ENCODE measurements at places on chromosomes 1 and 21.

DNA sequence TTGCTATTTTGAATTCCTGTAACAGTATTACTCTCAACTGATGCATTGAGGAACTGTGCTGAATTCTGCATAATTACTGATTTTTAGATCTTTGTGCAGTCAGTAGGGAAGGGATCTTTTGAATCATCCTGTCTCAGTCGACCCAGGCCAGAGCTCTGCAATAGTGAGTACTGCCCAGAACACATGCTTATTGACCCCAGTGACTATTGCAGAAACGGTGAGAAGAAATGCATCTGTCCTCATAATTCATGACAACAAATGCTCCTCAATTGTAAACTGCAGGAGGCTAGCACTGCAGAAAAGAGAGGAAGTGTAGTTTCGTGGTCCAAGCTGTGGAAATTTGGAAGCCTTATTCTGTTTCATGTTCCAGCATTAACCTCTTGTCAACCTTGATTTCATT lies 19.6 kb downstream of the EDARADD start:
- no peak for DNase-seq

- peak; percentile 28 for DNase-seq
These were observed 11.9 kb downstream of the MEF2D start for GRCh38 chr1:156488566-156489165.

- no peak for DNase-seq
These were observed 19.5 kb upstream of the PSMB2 start for GRCh38 chr1:35660581-35661473.

- DNase-seq, result no peak
These were observed 25.5 kb downstream of the CAPN9 start for GRCh38 chr1:230772457-230773395.

DNA sequence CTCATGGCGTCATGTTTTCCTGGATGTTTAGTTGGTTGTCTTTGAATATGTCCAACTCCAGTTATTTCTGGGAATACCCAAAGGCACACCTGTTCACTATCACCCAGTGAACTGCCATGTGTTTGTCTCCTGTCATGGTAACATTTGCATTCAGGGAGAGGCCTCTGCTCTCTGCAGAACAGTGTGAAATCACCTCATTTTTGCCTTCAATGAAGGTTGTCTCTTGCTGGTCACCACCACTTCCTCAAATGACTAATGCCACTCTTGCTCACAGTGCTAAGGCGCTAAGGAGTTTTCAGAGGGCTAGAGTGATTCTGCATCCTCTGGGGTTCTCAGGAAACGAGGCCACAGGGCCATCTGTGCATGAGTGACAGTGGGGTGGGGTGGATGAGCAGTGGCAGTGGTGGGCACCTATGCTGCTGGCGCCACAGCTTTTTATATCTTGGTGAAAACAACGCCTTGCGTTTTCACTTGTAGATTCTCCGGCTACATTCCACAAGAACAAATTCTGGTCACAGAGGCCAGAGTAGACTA lies 60.0 kb upstream of the ATP5PO start:
- peak; percentile 82 for DNase-seq
